Activated CD4-positive, alpha-beta memory T cell treated with anti-CD3 and anti-CD28 coated beads, Interleukin-2, amount 10 ng/mL, durations not matched to agents 7 days and 5 days (primary cell): ENCODE measurements at places on chromosomes 11 and 22.
A peak's percentile ranks its signal among the peaks of the same experiment; 100 is the strongest.

- H3K36me3 ChIP-seq = no peaks in the 10 kb centered on the region
- H3K27ac ChIP-seq = no peak within 1 kb of the TSS
- peaks cover 27% of the 10 kb centered on the region for H3K27me3 ChIP-seq
- peak; percentile 8 for DNase-seq
Measured at GRCh38 chr11:124897674-124898262, at the start of gene ROBO4. TSS of gene ROBO4 (minus strand) at chr11:124897865. CDS start at chr11:124897795, 70 bp downstream.

DNA sequence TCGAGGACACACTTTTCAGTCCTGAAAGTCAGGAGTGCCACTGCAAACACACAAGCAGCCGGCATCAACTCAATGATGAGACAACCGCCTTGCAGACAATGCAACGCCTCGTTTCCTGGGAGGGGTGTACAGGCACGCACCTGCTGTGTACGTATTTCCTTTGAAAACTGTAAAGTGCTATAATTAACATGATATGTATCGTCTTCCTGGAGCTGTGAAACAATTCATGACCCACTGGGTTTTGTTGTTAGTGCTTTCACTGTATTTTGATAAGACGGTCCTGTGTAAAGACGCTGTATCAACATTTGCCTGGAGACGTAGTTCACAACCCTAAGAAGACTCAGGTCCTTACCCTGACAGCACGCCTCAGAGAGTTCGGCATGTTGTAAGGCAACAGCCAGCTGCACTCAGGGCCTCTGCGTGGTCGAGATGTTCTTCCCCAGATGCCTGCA is 105.7 kb upstream of the ANO1 start:
- H3K27me3 ChIP-seq = peaks cover 3% of the 10 kb centered on the region
- H3K27ac ChIP-seq = no peak overlapping the region
- H3K36me3 ChIP-seq = no peaks in the 10 kb centered on the region
- H3K4me1 ChIP-seq = peaks cover 3% of the 10 kb centered on the region
- no peak overlapping the region for H3K4me3 ChIP-seq
- DNase-seq = no peak

DNA sequence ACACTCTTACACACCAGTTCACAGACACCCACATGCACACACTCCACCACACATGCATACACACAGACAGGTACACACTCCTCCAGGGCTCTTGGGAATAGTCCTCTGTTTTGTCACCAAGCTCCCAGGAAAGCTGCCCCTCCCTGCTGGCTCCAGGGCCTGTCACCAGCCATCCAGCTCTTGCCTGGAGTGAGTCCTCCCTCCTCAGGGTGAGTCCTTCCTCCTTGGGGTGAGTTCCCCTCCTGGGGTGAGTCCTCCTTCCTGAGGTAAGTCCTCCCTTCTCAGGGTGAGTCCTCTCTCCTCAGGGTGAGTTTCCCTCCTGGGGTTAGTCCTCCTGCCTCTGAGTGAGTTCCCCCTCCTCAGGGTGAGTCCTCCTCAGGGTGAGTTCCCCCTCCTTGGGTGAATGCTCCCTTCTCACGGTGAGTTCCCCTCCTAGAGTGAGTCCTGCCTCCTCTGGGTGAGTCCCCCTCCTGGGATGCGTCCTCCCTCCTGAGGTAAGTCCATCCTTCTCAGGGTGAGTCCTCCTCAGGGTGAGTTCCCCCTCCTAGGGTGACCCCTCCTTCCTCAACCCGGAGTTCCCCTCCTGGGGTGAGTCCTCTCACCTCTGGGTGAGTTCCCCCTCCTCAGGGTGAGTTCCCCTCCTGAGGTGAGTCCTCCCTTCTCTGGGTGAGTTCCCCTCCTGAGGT is 100.6 kb upstream of the FGF3 start:
- H3K4me3 ChIP-seq = no peak overlapping the region
- H3K27me3 ChIP-seq = peaks cover 9% of the 10 kb centered on the region
- DNase-seq = no peak
- H3K4me1 ChIP-seq = no peaks in the 10 kb centered on the region
- H3K27ac ChIP-seq = no peak overlapping the region
- H3K36me3 ChIP-seq = no peaks in the 10 kb centered on the region

DNA sequence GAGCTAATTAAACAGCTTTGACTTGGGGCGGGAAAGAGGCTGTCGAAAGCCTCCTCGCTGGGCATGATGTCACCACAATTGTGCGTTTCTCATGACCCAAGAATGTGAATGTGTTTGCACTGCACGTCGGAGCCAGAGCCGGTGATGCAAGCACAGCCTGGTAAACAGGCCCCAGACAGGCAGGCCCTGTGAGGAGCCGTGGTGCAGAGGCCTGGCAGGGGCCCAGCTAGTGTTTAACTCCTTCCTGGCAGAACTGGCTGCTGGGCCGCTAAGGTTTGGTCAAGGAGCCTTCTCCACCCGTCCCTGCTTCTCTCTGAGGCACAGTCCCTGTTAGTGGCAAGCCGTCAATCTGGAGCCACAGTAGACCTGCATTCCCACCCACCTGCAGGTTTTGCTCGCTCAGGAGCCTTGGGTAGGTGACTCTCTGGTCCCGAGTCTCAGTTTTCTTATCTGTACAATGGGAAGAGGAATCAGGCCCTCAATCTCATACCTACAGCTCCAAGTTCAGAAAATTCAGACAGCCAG is 25.4 kb upstream of the SMTN start:
- no peaks in the 10 kb centered on the region for H3K4me1 ChIP-seq
- no peak for DNase-seq
- H3K27ac ChIP-seq = no peak overlapping the region
- no peaks in the 10 kb centered on the region for H3K36me3 ChIP-seq
- no peaks in the 10 kb centered on the region for H3K27me3 ChIP-seq

GRCh38 chr11:3095712-3096361 is 38.6 kb upstream of the CARS1 start:
- H3K4me1 ChIP-seq = peaks cover 7% of the 10 kb centered on the region
- H3K27me3 ChIP-seq = peaks cover 11% of the 10 kb centered on the region
- no peak overlapping the region for H3K4me3 ChIP-seq
- no peaks in the 10 kb centered on the region for H3K36me3 ChIP-seq
- DNase-seq = no peak

- no peaks in the 10 kb centered on the region for H3K27me3 ChIP-seq
- peaks cover 52% of the 10 kb centered on the region for H3K36me3 ChIP-seq
- no peaks in the 10 kb centered on the region for H3K4me1 ChIP-seq
- H3K27ac ChIP-seq = no peak overlapping the region
Measured at GRCh38 chr22:50417411-50418210, 57.2 kb downstream of the SBF1 start.
